ENCODE measurements at places on chromosomes 5 and 9. TPM values are rescaled to one million over a fixed set of nuclear protein-coding genes. Genes with fewer than 3 reads are reported as not detected.

The TLX3 gene
- not detected for polyA plus RNA-seq

The NRG2 gene
- 0.83 TPM for polyA plus RNA-seq

The DAB2 gene
- polyA plus RNA-seq = 44.7 TPM

The C5orf58 gene
- not detected for polyA plus RNA-seq

The ORM2 gene
- 0.13 TPM for polyA plus RNA-seq

The PCDHA9 gene
- polyA plus RNA-seq = not detected

The CDO1 gene
- 1.4 TPM for polyA plus RNA-seq

The TOMM5 gene
- 155 TPM for polyA plus RNA-seq

The INSL4 gene
- polyA plus RNA-seq = not detected

The PROB1 gene
- polyA plus RNA-seq = 1.3 TPM
